ENCODE measurements at places on chromosomes 12 and 14. TPM values are rescaled to one million over a fixed set of nuclear protein-coding genes. Genes with fewer than 3 reads are reported as not detected.
A peak's percentile ranks its signal among the peaks of the same experiment; 100 is the strongest.

GRCh38 chr14:53525608-53526007, 372.5 kb upstream of the DDHD1 start:
- no peak for DNase-seq

CDKN3 gene
- 16.3 TPM for total RNA-seq

DNA sequence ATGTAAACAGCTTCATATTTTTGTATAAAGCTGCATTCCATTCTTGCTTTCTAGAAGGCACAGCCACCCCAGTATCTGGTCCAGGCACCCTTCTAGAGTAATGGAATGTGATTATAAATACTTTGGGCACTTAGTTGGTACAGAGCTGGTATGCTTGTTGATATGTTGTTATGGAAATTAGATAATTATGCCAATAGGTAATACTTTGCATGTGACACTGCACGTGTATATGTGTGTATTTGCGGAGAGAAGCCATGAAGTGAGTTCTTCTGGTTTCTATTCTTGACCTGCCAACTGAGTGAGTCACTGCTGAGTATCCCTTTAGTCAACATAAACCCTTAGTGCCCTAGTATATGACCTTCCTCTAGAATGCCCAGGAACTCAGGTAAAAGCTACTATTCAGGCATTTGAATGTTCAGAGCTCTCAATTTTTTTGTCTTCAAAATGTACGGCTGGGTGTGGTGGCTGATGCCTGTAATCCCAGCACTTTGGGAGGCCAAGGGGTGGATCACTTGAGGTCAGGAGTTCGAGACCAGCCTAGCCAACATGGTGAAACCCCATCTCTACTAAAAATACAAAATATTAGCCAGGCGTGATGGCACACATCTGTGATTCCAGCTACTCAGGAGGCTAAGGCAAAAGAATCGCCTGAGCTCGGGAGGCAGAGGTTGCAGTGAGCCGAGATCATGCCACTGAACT, 6.2 kb upstream of the TCP11L2 start:
- no peak for DNase-seq

DLGAP5 gene
- total RNA-seq: 14.4 TPM

MYO1H gene
- 0.28 TPM for total RNA-seq

SCNN1A gene
- total RNA-seq: 1.3 TPM

DNA sequence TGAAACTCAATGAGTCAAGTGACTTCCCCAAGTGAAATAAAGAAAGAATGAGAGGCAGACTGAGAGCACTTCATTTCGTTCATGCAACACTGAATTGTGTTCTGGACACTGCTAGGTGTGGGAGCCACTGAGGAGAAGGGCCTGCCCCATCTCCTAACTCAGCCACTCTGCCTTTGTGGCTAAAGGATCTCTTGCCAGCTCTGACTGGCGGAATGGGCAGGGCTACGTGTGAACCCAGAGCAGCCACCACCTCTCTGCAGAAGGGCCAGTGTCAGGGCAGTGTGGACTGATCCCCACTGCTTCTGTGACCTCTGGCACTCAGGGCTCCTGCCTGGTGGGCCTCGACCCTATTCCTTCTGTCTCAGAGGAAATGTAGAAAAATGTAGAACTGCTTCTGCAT, 46.5 kb upstream of the GZMB start:
- no peak for DNase-seq

- DNase-seq: no peak
These were observed 449.1 kb downstream of the BCL11B start for GRCh38 chr14:98822917-98823316.

GRCh38 chr12:56661560-56661959, 15.8 kb upstream of the ATP5F1B start:
- DNase-seq: no peak

- no peak for DNase-seq
These were observed 6.1 kb downstream of the PTPN6 start for GRCh38 chr12:6957151-6957701.

TAS2R7 gene
- total RNA-seq: not detected

GRCh38 chr12:1466481-1467154, 127.8 kb downstream of the FBXL14 start:
- DNase-seq: no peak

DNA sequence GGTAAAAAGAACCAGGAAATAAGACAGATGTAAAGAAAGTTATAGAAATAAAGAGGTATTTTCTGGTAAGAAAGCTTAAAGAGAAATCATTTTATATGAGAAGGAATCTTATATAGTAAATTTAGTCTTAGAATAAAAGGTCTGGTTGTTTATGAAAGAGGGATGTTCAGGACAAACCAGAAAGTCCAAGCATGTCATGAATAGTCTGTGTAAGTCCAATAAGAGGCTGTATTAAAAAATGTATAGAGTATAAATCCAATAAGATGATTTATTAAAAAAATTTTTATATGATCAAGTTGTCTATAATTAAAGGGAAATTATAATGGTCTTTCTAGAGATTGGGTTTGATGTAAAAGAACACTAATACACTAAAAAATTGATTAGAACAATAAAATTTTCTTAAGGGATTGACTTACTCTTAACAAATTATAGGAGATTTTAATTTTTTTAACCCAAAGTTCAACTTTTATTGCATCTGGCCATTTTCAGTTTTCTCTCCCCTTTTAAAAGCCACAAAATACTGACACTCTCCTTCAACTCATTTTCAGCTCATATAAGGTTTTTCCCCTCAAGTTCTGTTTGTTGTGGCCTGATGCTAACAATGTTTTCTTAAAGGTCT, 35.1 kb downstream of the ST8SIA1 start:
- DNase-seq: no peak

GRCh38 chr12:109202770-109203169, 86.4 kb downstream of the ACACB start:
- no peak for DNase-seq

GRCh38 chr12:124086299-124086898, 113.4 kb downstream of the ZNF664 start:
- DNase-seq: no peak

DNA sequence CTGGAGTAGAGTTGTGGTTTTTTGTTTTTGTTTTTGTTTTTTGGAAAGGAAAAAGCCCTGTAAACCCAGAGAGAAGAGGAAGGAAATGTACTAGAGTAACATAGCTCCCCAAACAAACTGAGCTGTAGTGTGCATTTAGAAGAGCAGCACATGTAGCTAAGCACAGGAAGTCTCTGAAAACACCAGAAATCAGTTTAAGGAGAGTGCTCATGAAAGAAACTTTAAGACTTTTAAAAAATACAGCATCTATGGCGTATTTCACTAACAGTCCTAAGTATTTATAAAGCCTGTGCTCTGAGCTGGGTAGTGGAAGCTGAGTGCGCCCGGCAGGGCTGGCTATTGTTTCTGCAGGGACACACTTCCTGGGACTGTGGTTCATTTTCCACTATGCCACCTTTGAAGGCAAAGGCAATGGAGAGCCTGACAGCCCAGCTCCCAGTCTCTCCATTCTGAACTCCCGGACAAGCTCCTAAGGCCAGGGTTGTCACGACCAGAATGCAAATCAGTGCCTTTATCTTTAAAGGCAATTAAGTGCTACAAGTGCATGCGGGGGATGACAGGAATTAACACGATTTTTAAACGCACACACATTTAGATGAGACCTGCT, 45.4 kb downstream of the NIN start:
- DNase-seq: no peak

DNA sequence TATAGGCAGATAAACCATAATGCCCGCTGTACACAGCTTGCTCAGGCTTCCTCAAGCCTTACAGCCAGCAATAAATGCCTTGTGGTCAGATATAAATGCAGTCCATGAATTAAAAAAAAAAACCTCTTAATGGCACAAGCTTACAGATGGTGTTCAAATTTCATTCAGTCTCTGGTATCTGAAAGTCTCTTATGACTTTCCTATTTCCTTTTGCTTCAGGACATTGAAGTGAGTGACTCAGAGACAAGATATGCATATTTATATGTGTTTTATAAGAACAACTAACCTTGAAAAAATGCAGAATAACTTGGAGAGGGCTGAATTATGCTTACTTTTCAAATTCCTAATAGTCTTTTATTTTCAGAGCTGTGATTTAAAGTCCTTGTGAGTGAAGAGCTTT, 426.9 kb upstream of the MIS18BP1 start:
- DNase-seq: no peak

GRCh38 chr12:29228474-29229157, 79.5 kb downstream of the FAR2 start:
- DNase-seq: no peak

NEUROD4 gene
- total RNA-seq: 0.50 TPM

GRCh38 chr12:29350080-29350479, 30.9 kb downstream of the ERGIC2 start:
- DNase-seq: peak; percentile 49

ARHGEF25 gene
- total RNA-seq: 27.2 TPM

STAT2 gene
- total RNA-seq: 145 TPM

DNA sequence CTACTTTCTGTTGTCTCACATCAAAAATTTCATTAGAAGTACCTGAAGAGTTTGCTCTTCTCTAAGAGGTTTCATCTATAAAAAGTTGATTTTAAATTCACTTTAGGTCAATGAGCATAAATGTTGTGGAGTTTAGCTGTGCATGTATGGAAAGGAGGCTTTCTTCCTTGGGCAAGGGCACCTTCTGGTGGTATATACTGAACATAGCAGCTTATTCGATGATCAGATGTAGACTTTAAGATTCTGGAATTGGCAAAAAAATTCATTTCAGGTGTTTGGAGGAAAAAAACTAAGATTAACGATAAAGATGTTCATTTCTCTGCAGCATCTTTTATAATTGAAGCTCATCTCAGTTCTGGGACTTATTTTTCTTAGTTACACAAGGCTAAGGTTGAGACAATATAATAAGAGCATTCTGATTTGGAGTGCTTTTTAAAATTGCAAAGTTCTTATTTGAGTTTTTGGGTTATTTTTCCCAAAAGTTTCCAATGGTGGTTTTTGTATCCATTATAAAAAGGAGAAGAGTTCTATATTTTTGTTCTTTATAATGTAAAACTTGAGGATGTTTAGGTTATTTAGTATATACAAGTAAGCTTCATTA, 46.8 kb downstream of the TMEM117 start:
- peak; percentile 15 for DNase-seq

GRCh38 chr12:49698619-49699545, 8.3 kb downstream of the FMNL3 start:
- DNase-seq: no peak

DNA sequence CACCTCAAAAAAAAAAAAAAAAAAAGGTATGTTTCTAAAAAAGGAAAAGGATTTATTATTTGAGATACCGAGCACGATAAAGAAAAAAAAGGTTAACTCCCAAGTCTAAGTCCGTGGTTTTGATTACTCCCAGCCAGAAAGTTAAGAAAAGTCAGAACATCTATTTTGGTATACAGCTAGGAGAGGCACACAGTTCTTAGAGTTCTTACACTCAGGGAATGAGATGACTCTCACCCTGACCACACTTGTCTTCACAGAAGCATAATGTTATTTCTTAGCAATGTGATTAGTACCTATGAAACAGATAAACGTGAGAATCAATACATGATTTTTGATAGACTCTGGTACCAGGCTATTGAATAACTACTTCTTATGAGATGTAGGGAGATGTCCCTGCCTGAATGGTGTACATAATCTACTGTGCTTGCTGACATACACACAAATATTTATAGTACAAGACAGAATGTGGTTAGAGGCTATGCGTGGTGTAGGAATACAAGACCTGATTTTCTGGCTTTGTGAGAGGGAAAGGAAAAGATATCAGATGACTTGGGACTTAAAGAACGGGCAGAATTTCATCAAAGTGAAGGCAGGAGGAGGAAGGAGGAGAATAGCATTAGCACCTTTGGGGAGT, 31.6 kb downstream of the LIMA1 start:
- no peak for DNase-seq

TDRD9 gene
- 1.4 TPM for total RNA-seq

- no peak for DNase-seq
These were observed 295.5 kb downstream of the EGLN3 start for GRCh38 chr14:33655421-33655820.

DNA sequence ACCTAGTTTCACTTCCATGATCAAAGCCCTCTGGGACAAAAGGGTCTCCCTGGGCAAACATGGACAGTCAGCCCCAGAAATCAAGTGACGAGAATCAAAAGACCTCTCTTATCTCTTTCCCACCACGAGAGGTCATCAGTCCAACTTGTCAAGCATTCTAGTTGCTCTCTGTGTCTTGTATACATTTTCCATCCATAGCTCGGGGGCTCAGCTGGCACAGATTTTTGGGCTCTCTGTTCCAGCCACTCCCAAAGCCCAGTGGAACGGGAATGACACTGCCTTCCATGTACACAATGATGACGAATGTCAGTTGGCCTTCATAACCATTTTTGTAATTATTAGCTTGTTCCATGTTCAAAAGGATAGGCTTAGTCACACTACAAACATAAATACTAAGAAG, 29.7 kb downstream of the NOS1 start:
- DNase-seq: no peak

DNA sequence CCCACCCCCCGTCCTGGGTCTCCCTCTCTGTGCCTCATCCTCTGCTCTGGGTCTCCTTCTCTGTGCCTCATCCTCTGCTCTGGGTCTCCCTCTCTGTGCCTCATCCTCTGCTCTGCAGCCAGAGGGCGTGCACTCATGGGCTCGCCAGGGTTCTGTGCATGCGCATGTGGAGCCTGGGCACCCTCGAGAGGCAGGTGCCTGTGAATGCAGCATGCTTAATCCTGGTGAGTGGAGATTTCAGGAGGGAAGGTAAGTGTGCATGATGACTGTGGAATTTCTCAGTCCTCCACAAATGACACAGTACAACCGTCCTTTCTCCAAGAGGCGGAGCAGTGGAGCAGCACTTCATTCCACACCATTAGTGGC, 65.2 kb downstream of the EP400 start:
- DNase-seq: no peak

GRCh38 chr12:24240707-24241106, 291.2 kb upstream of the SOX5 start:
- no peak for DNase-seq

LPAR5 gene
- total RNA-seq: 3.5 TPM

DNA sequence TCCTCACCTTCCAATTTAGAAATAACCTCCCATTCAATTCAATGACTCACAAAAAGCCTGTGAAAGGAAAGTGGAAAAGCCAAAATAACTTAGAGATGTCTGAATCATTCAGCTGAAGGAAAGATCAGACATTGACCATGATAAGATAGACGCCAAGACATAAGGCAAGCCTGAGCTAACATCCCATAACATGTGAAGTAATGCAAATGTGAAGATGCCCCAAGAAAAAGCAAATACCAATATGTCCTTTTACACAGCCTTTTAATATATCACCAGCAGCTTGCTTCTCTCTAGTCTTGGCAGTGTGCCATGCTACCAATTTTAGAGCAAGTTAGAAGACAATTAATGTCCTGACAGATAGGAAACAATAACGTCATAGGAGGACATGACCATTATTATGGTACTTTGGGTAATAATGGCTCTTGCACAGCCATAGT, 2.4 kb upstream of the NUMB start:
- DNase-seq: peak; percentile 71

TSHR gene
- total RNA-seq: 3.7 TPM

All from spinal cord (tissue), 10 donors.